Ascending aorta (tissue), 2 donors: ENCODE measurements at places on chromosomes 12 and 14. TPM values are rescaled to one million over a fixed set of nuclear protein-coding genes. Genes with fewer than 3 reads are reported as not detected.

CTSG gene
- total RNA-seq, result not detected

DNA sequence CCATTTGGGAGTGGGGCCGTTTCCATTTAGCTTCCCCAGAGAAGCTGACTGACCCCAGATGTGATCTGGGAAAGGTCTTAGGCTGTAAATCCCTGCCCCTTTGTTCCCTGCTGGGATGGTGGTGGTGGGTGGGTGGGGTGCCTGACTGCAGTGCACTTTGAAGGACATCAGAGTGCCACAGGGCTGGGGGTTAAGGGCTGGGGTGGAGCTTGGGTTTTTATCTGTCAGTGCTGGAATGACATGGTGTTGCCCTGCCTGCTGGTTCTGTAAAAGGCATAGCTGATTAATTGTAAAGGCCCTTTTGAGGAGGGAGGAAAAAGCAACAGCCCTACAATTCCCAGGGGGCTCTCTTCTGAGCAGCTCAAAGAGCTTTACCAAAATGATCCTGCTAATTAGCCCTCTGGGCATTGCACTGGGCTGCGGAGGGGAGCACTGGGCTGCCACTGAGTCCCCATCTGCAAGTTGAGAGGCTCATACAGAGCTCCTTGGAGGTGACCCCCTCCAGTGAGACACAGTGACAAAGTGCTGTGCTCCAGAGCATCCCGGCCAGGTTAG is 21.1 kb downstream of the PLEKHG3 start:
- H3K36me3 ChIP-seq, result peaks cover 20% of the 10 kb centered on the region
- H3K27me3 ChIP-seq, result no peaks in the 10 kb centered on the region
- no peak overlapping the region for H3K4me3 ChIP-seq
- no peak for DNase-seq

DNA sequence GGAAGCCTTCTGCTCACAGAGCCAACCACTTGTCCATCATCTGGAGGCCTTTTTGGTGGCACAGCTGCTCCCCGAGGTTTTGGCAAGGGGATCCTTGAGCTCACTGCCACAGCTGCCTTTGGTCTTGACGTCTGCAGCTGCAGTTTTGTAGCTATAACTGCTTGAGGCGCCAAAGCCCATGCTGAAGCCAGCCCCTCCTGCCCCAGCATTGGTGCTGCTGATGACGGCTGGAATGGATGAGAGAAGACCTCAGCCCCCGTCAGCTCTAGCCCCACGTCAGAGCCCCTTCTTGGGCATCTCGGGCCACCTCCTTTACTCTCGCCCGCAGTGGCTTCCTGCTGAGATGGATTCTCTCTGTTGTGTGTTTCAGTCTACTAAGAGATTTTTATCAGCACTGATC is 12.3 kb upstream of the KRT74 start:
- H3K4me3 ChIP-seq, result no peak overlapping the region
- H3K36me3 ChIP-seq, result no peaks in the 10 kb centered on the region
- H3K27ac ChIP-seq, result no peak overlapping the region
- no peaks in the 10 kb centered on the region for H3K27me3 ChIP-seq
- H3K4me1 ChIP-seq, result no peaks in the 10 kb centered on the region
- DNase-seq, result no peak

- H3K27me3 ChIP-seq, result no peaks in the 10 kb centered on the region
- no peaks in the 10 kb centered on the region for H3K36me3 ChIP-seq
Measured at GRCh38 chr14:91582761-91583160, 72.7 kb upstream of the PPP4R3A start.

GRCh38 chr14:103535081-103535890 is 6.3 kb downstream of the TRMT61A start:
- no peaks in the 10 kb centered on the region for H3K27me3 ChIP-seq
- H3K4me1 ChIP-seq, result peaks cover 12% of the 10 kb centered on the region
- H3K36me3 ChIP-seq, result peaks cover 19% of the 10 kb centered on the region
- peak overlapping the region; percentile 37 for H3K27ac ChIP-seq
- H3K4me3 ChIP-seq, result no peak overlapping the region

GRCh38 chr12:93002293-93003054 is 73.4 kb upstream of the EEA1 start:
- no peaks in the 10 kb centered on the region for H3K27me3 ChIP-seq
- peaks cover 4% of the 10 kb centered on the region for H3K4me1 ChIP-seq
- H3K4me3 ChIP-seq, result no peak overlapping the region
- H3K27ac ChIP-seq, result peak overlapping the region; percentile 64
- DNase-seq, result peak; percentile 75
- H3K36me3 ChIP-seq, result no peaks in the 10 kb centered on the region

GRCh38 chr14:92511453-92512238 is 1.9 kb upstream of the RIN3 start:
- peak; percentile 79 for DNase-seq
- peaks cover 3% of the 10 kb centered on the region for H3K4me1 ChIP-seq
- H3K27ac ChIP-seq, result peak overlapping the region; percentile 84
- no peaks in the 10 kb centered on the region for H3K27me3 ChIP-seq

- no peak overlapping the region for H3K27ac ChIP-seq
- no peak overlapping the region for H3K4me3 ChIP-seq
- H3K27me3 ChIP-seq, result no peaks in the 10 kb centered on the region
Measured at GRCh38 chr12:2769866-2770533, 24.8 kb upstream of the FKBP4 start.
